ENCODE measurements at places on chromosomes 6 and 20.
A peak's percentile ranks its signal among the peaks of the same experiment; 100 is the strongest.

- DNase-seq: peak; percentile 42
Observed at GRCh38 chr6:63573899-63574553, 1.7 kb downstream of the LOC128125822 start.

GRCh38 chr6:99346595-99346994 is 2.9 kb downstream of the FAXC start:
- no peak for DNase-seq

GRCh38 chr6:26358511-26358981 is 6.5 kb upstream of the BTN3A2 start:
- no peak for DNase-seq

DNA sequence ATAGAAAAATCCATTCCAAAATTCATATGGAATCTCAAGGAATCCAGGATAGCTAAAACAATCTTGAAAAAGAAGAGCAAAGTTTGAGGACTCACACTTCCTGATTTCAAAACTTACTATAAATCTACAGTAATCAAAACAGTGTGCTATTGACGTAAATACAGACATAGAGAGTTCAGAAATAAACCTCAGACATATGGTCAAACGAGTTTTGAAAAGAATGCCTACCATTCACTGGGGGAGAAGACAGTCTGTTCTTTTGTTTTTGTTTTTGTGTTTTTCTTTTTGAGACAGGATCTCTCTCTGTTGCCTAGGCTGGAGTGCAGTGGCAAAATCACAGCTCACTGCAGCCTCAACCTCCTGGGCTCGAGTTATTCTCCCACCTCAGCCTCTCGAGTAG is 25.3 kb upstream of the PROKR2 start:
- no peak for DNase-seq

DNA sequence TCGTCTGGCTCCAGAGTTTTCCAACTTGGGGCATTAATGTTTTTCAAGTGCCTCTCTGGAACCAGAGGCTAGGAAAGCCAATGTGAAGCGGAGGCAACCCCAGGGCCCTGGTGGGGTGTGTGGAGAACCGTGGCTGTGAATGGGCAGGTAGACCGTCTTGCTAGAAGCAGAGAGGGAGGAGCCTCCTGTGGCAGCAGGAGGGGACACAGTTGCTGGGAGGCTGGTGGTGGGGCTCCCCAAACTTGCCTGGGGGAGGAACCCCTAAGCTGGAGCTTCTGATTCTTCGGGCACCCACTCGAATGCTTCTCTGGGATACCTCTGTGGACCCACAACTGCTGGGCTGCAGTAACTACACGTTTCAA is 65.3 kb upstream of the APCDD1L start:
- DNase-seq: no peak

DNA sequence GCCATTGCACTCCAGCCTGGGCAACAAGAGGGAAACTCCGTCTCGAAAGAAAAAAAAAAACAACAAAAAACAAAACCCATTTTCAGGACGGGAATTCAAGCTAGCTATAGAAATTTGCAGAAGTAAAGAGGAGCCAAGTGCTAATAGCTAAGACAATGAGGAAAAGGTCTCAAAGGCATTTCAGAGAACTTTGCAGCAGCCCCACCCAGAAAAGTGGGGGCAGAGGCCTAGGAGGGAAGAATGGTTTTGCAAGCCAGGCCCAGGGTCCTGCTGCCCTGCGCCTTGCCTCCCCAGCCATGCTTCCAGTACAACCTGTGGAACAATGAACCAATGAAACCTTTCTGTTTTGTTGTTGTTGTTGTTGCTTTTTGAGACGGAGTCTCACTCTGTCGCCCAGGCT is 38.3 kb upstream of the SAMHD1 start:
- DNase-seq: no peak

- peak; percentile 70 for DNase-seq
Observed at GRCh38 chr6:73803562-73804241, 107.7 kb downstream of the CD109 start.

- no peak for DNase-seq
Observed at GRCh38 chr6:7166410-7167293, 58.9 kb downstream of the RREB1 start.

- no peak for DNase-seq
Observed at GRCh38 chr6:141134723-141135122, 998.0 kb upstream of the GJE1 start.

DNA sequence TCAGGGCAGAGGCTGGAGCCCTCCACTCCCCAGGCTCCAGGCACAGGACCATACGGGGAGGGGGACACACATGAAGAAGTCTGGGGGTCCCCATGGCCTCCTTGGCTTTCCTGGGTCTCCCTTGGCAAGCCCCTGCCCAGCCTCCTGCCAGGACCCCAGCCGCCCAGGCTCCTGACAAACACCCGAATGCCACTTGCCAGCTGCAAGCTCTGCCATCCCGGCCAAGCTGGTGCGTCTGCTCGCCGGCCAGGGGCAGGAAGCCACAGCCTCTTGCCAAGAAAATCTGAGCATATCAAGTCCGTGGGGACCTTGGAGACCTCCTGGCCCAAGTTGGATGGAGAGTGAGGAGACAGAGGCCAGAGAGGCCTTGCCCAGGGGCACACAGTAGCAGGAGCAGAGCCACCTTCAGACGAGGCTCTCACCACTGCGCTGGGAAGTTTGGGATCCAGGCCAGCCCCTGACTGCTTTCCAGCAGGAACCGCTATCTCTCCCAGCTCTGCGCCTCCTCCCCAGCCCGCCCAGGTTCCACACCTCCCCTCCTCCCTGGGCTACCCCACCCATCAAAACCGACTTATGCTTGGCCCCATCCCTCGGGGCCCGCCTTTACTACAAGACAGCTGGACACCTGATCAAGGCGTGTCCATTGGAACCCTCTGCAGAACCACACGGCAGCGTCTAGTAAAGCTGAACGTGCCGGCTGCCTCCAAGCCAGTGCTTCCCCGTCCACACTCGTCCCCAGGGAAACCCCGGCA is 80.2 kb downstream of the GRM4 start:
- no peak for DNase-seq

DNA sequence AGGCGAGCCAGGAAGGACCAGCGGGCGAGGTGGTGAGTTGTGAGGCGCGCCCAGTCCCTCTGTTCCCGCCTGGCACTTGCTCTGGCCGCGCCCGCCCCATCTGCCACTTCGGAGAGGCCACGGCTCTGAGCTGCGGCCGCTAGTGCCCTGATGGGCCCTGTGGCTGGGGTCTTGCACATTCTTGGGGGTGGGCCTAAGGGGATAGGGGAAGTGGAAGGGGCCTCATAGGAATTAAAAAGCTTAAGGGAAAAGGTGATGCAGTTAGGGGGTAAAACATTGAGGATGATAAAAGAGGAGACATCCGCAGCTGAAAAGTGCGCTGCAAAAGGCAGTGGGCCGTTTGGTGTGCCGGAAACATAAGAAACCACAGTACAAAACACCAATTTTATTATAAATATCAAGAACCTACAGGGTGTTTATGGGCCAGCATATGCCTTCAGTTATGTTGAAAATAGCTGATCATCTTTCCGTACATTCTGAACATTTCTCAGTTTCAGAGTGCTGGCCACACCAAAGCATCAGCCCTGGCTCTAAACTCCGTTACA is 1.1 kb upstream of the PSMB8 start:
- no peak for DNase-seq

DNA sequence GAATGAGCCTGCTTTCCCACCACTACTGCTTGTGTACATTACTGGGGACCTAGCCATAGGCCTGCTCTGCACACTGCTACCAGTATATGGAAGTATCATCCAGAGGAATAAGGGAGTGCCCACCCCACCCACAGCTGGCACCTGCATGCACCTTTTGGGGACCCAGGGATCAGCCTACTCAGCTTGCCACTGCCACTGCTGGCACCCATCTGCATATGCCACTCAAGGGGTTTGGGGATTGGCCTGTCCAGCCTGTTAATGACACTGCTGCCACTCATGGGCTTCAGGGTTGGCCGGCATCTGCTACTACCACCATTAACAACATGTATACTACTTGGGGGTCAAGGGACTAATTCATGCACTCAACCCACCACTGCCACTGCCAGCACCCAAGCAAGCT is 832.1 kb downstream of the PHF3 start:
- no peak for DNase-seq

DNA sequence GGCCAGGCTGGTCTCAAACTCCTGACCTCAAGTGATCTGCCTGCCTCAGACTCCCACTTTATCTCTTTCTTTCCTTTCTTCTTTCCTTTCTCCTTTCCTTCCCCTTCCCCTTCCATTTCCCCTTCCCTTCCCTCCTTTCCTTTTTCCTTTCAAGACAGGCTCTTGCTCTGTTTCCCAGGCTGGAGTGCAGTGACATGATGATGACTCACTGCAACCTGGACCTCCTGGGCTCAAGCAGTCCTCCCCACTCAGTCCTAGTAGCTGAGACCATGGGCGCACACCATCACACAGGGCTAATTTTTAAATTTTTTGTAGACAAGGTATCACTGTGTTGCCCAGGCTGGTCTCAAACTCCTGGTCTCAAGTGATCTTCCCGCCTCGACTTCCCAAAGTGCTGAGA is 377.6 kb upstream of the ZFP64 start:
- DNase-seq: no peak

DNA sequence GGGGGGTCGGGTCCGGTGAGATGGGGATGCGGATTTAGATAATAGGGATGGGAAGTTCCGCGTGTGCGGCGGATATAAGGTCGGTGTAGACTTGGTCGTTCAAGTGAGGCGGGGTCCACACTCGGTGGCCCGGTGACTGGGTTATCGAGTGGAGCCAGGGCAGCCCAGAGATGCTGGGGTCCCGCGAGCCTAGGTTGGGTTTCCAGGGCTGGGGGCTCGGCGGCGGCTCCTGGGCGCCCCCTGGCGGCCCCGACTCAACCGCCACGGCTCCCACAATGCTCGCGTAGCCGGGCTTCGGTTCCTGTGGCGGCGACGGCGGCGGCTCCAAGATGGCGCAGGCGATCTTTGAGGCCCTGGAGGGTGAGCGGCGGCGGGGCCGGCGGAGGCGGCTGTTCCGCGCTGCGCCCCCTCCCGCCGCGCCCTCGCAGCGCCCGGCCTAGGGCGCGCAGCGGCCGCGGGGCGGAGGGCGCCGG is at the start of gene ZNF341:
Gene ZNF341 (plus strand): TSS at position 304 of the 473 bp plus-strand sequence. CDS start 26 bp downstream, at position 330.
- DNase-seq: peak; percentile 90

DNA sequence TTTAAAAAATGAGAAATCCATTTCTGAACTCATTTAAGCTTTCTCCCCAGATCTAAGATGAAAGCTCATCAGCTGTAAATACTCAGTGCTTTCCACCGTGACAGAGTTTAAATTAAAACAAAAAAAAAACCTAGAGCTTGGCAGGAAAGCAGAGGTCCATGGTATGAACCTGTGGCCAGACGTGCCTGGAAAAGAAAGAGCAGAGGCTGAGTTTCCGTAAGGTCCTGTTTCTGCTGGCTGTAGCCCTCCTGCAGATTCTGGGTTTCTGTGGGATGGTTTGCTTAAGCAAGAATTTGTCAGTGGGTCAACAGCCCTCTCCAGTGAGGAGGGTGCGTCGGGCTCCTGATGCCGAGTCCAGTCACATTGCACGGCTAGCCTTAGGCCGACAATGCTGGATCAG is 383.2 kb downstream of the SAMD5 start:
- no peak for DNase-seq

- no peak for DNase-seq
Observed at GRCh38 chr6:161435748-161436070, 161.8 kb upstream of the AGPAT4 start.

DNA sequence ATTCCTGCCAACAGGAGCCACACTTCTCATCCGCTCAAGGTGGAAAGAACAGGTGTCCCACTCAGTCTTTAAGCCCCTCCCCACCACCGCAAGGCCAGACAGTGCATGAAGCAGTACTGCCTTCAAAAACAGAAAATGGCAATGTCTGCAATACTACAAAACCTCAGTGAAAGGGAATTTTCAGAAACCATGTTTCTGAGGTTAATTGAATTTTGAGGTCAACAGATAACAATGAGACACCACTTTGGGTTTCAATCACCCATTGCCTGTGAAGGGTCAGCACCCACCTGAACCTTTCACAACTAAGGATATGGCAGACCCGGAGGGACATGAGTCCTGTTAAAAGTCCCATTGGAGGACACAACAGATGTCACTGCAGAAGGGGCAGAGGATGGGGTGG is 13.0 kb downstream of the ZC3H12D start:
- DNase-seq: no peak

DNA sequence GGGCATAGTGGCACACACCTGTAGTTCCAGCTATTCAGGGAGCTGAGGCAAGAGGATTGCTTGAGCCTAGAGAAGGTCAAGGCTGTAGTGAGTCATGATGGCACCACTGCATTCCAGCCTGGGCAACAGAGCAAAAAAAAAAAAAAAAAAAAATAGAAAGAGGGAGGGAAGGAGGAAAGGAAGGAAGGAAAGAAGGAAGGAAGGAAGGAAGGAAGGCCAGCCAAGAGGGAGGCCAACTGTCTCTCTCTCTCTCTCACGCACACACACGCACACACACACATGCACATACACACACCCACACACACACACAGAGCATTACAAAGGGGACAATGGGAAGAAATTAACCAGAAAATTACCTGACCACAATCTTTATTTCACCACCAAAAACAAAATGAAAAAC is 50.6 kb upstream of the COL9A1 start:
- no peak for DNase-seq

- DNase-seq: no peak
Observed at GRCh38 chr6:101090281-101090680, 209.2 kb upstream of the ASCC3 start.

DNA sequence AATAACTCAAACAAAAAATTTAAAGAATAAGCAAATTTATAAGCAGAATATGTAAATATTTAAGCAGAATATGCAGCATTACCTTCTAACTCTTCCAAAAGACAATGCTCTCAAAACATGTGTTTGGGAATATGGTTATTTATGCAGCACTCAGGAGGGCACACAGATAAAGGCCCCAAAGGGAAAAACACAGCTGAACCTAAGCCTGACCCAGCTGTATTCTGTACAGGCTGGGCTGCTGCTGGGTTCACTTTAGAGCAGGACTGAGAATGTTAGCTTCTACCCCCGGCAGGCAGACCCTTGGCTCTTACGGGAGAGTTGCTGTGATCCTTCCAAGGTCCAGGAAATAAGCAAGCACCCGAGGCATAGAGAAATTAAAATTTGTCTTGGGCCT is 37.3 kb downstream of the ABHD12 start:
- DNase-seq: no peak

DNA sequence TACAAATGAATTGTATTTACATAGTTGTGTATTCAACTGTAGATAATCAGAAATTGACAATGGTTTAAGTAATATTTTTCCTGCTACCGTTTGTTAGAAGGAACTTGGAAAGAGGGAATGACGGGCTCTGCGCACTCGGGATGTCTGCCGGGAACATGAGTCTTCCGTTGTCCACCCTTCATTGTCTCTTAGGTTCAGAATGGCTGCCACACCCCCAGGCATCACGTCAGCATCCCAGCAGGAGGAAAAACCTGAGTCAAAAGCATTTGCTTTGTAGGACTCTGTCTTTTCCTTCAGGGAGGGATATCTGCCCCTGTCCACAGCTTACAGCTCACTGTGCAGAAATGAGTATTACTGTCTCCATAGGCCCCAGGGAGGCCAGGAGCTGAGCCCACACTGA is 331.2 kb downstream of the THBS2 start:
- no peak for DNase-seq

DNA sequence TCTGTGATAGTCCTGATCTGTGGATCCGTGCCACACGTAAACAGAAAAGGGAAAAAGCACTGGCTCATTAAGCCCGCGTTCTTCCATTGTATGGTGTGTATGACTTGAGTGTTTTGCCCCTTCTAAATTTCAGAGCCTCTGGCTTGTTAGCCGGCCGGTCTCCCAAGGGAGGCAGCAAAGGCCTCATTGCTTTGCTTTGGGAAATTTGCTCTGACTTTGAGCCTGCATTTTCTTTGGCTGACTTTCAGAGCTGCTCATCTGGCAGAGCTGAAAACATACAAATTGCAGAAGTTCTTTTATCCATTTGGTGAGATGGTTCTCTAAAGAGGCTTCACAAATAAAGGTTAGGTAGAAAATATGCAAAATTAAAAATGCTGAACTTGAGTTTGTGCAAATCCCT is 123.0 kb downstream of the UTRN start:
- no peak for DNase-seq

GRCh38 chr20:63448031-63448430 is 24.4 kb downstream of the KCNQ2 start:
- no peak for DNase-seq

Data from H9 (cell line).